ENCODE measurements at places on chromosomes 11 and 22.

- DNase-seq: no peak
Observed at GRCh38 chr11:117610045-117610444, 187.0 kb downstream of the DSCAML1 start.

DNA sequence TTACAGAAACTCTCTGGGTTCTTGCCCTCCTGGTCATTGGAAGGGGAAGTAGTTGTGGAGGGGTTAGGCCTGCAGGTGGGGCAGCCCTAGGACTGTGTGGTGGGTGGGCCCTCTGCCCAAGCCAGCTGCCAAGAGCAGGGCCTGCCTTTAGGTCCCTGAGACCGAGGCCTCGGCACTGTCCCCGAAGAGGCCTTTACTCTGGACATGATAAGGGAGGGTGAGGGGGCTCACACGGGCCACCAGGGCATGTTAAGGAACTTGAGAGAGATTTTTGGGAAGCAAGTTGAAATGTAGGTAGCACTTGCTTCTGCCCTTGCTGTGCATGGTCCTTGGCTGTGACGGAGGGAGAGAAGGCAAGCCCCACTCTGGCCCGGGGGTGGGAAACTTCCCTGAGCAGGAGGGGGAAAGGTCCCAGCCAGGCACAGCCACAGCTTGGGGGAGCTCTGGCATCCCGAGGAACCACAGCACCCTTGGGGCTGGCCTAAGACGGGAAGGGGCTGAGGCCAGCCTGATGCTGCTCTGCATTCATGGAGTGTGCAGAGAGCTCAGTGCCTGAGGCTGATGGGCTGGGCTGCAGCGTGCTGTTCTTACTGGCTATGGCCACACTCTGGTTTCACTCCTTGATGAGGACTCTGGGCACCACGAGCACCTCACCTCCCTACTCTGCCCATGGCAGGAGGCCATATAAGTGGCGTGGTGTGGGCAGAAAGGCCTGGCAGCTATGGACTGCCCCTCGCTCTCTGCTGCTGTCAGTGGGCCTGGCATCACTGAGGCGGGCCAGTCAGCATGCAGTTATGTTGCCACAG is 7.8 kb upstream of the RANBP1 start:
- DNase-seq: no peak

DNA sequence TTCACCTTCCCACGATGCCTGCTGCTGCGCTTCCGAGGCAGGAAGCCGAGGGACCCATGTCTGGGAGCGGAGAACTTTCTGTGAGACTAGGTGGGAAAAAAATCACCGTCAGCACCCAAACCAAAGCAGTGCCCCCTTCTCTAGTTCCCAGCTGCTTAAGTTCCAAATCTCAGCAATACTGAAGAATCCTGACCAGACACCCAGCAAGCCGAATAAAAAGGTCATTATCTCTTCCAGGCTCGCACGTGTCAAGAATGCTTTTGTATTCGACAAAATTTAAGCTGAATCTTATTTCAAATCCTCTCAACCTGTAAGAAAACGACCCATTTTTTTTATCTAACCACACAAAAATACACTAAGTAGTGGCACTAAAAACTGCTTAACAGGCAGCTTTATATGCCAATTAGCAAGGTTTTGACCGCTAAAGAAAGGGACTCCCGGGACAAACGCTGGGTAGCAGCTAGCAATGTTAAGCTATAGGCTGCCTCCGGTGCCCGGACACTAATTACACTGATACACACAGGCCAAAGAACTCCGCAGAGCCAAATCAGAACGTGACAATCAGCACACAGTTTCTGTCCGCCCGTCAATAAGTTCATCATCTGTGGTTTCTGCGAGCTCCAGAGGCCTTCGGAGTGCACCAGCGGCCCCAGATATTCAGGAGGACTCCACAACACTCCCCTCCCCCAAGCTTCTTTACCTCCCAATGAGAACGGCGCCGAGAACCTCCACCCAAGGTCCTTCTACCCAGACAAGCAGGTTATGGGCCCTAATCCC is 728 bp downstream of the RPL3 start:
- no peak for DNase-seq

DNA sequence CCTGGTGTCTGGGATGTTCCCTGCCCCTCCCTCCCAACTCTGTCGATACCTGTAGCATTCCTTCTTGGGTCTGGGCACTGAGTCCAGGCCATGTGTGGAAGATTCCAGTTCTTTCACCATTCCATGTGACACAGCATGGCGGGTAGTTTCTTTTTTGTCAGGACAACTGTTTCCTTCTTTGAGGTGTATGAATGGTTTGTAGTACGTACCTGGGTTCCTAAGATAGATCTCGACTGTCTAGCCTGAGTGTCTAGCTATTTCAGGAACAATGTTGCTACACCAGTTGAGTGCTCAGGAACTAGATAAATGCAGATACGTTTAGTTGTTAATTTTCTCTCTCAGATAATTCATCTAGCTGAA is 43.3 kb downstream of the TNRC6B start:
- no peak for DNase-seq

GRCh38 chr11:65780770-65781151 is at the start of gene AP5B1:
TSS of gene AP5B1 (minus strand) at chr11:65780976. CDS start at chr11:65780591, 385 bp downstream.
- DNase-seq: peak; percentile 61

DNA sequence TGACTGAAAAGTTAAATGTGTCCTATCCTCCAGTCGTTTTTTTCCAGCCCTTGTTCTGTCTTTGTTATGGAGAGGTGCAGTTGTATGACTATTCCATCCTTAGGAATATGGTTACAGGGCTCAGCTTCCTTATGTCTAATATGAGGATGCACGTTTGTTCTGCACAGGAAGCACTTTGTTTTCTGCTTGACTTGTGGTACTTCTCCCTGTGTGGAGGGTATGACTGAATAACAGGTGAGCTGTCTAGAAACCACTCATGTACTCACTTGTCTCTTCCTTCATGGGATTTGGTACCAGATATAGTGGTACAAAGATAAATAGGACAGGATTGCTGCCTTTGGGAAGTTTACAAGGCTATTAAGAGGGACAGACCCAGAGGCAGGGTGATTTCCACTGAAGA is 17.4 kb downstream of the CABIN1 start:
- DNase-seq: no peak

DNA sequence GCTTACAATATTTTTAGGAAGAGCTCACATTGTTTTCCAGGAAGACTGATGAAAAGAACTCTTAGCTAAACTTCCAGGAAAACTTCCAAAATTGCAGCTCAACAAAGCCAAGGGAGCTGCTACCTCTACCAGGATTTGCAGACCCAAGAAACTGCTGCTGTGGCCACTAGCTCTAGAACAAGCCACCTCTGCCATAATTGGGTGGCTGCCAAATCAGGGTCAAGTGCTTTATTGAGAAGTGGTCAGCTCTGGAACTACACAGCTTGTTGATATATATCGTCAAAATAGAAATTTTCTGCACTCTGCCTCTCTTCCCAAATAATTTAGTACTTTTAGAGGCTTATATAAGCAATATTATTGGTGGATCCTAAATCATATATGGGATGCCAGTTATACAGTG is 371.8 kb upstream of the CHORDC1 start:
- DNase-seq: no peak

DNA sequence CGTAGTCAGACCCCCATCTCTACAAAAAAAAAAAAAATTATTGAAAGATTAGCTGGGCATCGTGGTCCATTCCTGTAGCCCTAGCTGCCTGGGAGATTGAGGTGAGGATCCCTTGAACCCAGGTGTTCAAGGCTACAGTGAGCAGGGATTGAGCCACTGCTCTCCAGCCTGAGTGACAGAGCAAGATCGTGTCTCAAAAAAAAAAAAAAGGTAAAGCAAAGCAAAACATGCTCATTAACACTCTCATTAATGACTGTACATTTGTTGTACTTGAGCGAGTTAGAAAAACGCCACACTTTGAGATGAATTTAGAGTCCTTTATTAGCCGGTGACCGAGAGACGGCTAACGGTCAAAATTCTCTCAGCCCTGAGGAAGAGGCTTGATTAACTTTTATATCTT is 6.2 kb upstream of the SERHL2 start:
- DNase-seq: no peak

GRCh38 chr11:126265811-126266210 is 2.9 kb downstream of the SRPRA start:
- DNase-seq: no peak

DNA sequence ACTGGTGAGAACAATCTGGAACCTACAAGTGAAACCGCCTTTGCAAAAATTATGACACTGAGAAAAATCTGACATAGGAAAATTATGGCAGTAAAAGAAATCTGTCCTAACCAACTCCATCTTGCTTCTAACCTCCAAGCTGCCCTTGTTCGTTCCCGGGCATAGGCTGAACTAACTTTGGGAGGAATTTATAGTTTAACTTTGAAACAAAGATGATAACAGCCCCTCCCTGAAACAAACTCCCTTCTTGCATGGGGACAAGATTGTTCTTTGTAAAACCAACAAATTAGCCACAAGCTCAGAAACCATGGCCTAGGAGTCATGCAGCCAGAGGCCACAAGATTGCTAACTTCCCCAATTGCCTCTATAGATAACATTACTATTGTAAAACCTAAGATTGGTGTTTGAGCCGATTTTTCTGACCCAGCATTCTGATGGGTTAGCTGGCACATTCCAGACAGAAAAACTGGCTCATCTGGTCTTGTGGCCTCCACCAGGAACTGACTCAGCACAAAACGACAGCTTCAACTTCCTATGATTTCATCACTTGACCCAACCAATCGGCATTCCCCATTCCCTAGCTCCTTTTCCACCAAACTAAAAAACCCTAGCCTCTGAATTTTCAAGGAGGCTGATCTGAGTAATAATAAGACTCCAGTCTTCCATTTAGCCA is 3.6 kb upstream of the CCDC81 start:
- DNase-seq: no peak

DNA sequence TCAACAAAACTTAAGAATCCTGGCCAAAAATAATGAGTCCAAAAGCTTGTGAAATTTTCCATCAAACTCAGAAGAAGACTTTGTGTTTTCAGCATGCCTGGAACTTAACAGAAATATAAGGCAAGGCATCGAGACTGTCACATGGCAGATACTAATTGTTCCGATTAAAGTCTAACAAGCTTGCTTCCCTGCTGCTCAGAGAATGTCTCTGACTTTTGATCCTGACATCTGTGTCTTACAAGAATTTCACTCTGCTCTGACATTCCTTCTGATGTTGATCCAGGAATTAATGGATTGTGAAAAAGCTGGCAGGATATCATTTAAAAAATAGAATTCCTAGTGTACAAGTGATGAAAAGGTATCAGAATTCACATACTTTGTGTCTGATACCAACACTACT is 170.2 kb downstream of the DCDC1 start:
- DNase-seq: no peak

- no peak for DNase-seq
Observed at GRCh38 chr11:61756452-61757212, 4.2 kb downstream of the MYRF start.

GRCh38 chr11:19107125-19107524 is 9.8 kb upstream of the ZDHHC13 start:
- DNase-seq: no peak

DNA sequence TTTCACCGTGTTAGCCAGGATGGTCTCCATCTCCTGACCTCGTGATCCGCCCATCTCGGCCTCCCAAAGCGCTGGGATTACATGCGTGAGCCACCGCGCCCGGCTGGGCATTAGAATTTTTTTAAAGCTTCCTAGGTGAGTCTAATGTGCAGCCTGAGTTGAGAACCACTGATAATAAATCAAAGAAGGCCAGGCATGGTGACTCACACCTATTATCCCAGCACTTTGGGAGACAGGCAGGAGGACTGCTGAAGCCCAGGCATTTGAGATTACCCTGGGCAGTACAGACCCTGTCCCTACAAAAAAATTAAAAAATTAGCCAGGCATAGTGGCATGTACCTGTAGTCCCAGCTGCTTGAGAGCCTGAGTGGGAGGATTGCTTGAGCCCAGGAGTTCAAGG is 13.7 kb downstream of the MEI1 start:
- DNase-seq: no peak

GRCh38 chr22:19495562-19496323 is 16.0 kb downstream of the CDC45 start:
- DNase-seq: no peak

DNA sequence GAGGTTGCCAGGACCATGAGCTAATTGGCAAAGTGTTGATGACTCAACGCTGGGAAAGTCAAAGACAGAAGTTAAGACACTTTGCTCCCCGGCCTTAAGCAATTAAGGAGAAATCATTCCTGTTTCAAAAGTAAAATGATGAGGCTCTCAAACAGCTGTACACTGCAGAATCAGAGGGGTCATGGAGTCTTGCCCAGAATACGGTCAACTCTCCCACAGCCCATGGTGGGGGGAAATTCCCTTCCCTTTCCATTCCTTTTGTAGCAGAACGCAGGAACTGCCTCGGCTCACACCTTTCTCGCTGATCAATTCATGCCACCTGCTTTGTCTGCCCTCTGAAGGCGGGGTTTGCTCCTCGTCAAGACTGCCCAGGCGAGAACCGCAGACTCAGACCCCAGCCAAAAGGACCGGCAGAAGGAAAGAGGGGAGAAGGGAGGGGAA is 52.8 kb downstream of the MN1 start:
- DNase-seq: no peak

GRCh38 chr11:3201677-3202181 is 16.9 kb downstream of the MRGPRG start:
- DNase-seq: no peak

All from NCI-H1930 (cell line).